ENCODE measurements at places on chromosomes 3 and 15.
A peak's percentile ranks its signal among the peaks of the same experiment; 100 is the strongest.

- DNase-seq, result no peak
Observed at GRCh38 chr15:76197703-76198455, 113.4 kb downstream of the ETFA start.

DNA sequence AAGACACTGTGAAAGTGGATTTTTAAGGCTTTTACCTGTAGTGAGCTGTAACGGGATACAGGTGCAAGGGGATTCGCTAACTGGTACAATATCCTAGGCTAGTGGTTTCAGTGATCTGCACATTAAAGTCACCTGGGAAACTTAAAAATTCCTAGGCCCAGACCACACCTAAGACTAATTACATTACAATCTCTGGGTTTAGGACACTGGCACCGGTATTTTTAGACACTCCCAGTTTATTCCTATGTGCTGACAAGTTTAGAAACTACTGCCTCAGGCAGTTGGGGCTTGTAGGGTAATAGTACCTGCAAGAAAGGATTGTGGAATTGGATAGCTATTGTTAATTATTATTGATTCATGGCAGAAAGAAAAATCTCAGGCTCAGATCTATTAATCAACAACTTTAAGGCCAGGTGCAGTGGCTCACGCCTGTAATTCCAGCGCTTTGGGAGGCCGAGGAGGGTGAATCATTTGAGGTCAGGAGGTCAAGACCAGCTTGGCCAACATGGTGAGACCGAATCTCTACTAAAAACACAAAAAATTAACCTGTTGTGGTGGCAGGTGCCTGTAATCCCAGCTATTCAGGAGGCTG lies 50.4 kb upstream of the CASR start:
- no peak for DNase-seq

- no peak for DNase-seq
Observed at GRCh38 chr3:34277110-34277509, 478.7 kb downstream of the PDCD6IP start.

GRCh38 chr15:97930230-97930629 lies 30.3 kb upstream of the ARRDC4 start:
- DNase-seq, result no peak

GRCh38 chr3:62159709-62160092 lies 213.6 kb downstream of the FEZF2 start:
- no peak for DNase-seq

DNA sequence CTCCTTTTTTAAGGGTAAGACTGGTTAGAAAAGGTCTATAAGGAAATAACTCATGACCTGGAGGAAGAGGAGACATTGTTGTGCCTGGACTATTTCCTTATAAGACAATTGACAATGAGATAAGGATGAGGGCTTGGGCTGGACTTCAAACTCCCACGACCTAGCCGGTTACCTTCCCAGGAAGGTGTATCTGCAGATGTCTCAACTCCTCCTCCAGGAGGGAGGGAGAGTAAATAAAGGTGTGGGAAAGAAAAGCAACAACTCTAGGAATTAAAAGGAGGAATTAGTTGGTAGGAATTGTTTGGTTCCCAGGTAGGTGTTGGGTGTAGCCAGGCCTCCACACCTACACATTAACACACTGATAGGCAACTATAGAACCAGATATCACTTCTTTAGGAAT lies 97.8 kb upstream of the TBL1XR1 start:
- DNase-seq, result no peak

DNA sequence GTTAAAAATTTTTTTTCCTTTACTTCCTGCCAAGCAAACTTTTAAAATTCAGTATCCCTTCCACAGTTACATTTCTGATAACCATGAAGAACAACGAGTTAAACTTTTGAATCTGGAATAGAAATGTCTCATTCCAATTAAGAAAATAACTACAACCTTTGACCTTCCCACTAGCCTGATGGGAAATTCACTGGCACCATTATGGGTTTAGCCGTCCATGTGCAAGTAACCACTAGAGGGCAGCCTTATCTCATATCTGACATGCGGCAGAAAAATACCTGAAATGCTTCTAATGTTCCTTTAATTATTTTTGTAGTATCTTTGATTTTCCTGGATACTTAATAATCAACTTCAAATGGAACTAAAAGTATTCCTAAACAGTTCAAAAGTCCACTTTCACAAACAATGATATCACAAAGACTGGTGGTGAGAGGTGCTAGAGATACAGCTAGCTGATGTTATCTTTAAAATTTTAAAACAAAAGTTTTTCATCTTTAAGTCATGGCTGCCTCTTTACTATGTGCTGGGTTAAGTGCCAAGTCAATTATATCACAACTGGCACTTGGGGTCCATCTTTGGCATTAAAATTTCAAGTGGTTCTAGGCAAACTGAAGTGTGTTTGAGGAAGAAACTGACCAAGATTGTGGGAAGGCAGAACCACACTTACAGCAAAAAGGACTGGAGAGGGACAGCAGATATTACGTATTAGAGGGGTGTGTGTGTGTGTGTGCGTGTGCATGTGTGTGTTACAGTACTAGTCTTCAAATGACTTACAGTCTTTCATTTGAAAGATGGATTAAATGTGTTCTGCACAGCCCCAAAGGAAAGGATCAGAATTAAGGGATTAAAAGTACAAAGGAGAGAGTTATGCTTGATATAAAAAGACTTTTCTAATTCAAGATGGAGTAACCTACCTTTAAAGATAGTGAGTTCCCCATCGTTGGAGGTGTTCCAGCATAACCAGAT lies 107.1 kb upstream of the ICE2 start:
- DNase-seq, result peak; percentile 44

GRCh38 chr3:29271475-29271874 lies 9.4 kb upstream of the RBMS3 start:
- no peak for DNase-seq

DNA sequence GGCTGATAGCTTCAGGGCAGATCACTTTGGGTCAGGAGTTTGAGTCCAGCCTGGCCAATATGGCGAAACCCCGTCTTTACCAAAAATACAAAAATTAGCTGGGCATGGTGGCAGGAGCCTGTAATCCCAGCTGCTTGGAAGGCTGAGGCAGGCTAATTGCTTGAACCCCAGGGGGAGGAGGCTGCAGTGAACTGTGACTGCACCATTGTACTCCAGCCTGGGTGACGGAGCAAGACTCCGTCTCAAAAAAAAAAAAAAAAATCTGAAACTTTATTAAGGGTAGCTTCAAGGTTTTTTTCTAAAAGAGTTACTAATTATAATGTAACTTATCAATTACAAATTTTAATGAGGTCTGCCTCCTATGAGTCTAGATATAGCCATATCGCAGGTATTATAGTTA lies 5.1 kb downstream of the NECTIN3 start:
- no peak for DNase-seq

GRCh38 chr3:150483226-150483625 lies 63.1 kb downstream of the SERP1 start:
- DNase-seq, result no peak

DNA sequence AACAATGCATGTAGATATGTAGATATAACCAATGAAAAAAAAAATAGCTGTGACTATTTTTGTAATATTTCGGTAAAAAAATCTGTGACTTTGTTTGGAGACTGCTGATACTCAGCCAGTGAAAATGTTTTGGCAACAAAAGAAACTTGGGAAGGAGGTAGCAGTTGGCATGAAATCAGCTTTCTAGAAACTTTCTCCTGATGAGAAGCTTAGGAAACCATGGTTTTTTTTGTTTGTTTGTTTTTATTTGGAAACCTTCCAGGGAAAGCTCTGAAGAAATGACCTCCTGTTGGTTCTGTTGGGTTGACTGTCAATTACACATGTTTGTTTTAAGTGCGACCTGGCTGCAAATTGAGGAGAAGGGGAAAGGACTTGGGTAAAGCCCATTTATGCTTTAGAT lies 445.9 kb downstream of the UNC13C start:
- DNase-seq, result no peak

DNA sequence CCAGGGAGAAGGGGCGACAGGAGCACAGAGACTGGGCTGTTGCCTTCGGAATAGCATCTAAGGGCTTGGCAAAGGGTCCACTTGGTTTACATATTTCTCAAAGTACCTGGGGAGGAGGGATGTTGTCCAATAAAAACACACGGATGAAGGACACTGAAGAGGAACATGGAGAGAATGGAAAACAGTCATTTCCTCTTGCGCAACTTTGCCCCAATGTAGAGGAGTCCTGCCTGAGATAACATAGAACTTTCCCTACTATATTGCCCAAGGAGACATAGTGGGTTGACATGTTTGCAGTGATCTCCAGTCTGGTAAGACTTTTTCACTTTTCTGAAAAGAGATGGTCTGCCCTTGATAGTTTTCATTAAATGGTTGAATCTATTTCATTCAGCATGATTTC lies 468.8 kb upstream of the SUCLG2 start:
- DNase-seq, result no peak

- no peak for DNase-seq
Observed at GRCh38 chr3:129336093-129336706, 57.5 kb downstream of the HMCES start.

DNA sequence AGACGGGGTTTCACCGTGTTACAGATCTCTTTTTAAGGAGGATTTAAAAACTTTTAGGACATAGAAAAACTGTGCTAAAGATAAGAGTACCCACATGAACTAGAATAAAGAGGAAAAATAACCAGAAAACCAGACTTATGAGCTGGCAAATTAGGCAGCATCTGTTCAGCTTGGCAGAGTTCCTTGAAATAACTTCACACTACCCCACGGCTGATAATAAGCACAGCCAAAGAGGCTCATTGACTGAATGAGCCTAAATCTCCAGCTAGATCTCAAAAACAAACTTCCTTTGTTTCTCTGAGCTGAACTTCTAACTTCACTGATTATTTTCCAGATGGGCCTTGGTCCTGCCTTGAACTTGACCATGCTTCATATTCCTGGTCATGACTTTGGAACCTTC lies 26.7 kb upstream of the PIK3R4 start:
- DNase-seq, result no peak

DNA sequence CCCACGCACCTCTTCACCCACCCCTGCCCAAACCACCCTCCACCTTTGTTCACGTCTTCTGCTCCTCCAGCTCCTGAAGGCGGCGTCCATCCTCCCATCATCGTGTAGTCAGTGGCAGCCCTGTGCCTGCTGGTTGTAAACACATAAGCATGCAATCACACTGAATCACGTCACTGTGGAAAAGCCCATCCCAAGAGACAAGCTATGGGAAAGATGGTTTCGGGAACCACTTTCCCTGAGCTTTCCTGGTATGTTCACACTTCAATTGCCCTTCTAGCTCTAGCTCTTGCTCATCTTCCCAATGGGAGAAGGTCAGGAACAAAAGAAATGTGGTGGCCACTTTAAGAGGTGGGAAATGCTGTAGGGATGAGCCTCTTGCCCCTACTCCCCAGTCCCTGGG lies 14.4 kb upstream of the GOLGA8J start:
- DNase-seq, result no peak

- no peak for DNase-seq
Observed at GRCh38 chr3:190048932-190049441, 71.7 kb downstream of the P3H2 start.

DNA sequence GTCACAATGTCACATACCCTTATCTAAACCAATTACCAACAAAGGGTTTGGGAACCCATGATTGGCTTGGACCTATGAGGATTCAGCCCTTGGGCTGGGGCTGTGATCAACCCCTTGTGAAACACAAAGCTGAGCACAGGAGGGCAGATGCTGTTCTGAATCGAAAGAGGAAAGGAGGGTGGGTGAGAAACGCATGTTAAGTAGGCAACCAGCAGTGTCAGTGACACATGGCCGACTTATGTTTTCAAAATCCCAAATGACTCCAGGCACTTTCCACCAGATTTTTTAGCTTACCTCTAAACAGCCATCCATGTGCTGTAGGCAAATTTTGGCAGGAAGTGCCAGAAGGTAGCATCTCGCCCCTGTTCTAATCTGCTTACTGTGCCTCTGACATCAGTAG lies 34.1 kb upstream of the KLHL25 start:
- DNase-seq, result no peak

- no peak for DNase-seq
Observed at GRCh38 chr3:187507266-187507665, 139.1 kb downstream of the RTP4 start.

DNA sequence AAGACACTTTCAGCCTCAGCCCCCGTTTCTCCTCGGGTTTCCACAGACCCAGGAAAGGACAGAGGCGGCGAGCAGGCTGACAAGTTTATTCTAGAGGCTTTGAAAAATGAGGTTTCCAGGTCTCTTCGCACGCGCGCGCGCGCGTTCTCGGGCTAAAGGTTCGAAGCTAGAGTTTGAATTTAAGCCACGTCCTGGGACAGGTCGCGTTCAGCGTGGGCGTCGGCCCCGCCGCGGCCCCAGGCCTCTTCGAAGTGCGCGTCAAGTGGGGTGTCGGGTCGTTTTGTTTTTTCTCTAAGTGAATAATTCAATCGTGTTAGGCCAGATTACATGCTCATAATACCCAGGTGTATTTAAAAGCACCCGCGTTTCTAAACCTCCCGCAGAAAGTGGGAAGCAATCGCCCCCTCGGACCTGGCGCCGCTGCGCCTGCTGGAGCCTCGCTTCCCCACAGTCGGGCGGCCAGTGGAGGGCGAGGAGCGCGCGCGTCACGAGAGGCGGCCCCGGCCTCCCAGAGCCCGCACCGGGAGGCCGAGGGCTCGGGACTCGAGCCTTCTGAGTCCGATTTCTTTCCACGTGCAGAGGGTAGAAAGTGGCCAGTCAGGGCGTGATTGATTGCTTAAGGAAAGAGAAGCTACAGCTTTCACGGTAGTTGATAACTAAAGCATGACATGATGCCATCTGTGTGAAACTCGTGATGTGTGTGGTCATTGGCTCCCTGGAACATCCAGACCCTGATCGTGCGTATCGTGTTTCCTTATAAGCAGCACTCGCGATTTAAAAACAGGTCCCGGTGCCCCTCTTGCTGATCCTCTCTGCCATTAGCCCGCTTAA lies 15.8 kb upstream of the SOX2 start:
- DNase-seq, result no peak

DNA sequence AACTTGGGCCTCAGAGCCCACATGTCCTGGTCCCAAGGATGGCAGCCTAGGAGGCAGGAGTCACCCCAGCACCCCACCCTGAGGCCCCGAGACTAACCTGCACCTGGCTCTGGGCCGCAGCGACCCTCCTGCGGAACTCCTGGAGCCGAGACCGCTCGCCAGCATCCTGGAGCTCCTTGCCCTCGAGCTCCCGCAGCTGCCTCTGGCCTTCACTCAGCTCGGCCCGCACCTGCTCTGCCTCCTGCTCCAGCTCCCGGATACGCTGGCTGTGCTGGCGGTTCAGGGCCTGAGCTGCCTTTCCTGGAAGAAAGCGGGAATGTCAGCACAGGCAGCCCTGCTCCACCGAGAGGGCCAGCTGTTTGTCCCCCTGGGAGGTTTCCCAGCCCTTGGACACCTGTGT lies 13.2 kb downstream of the KIF7 start:
- no peak for DNase-seq

GRCh38 chr15:91942720-91943394 lies 89.3 kb downstream of the SLCO3A1 start:
- DNase-seq, result no peak

DNA sequence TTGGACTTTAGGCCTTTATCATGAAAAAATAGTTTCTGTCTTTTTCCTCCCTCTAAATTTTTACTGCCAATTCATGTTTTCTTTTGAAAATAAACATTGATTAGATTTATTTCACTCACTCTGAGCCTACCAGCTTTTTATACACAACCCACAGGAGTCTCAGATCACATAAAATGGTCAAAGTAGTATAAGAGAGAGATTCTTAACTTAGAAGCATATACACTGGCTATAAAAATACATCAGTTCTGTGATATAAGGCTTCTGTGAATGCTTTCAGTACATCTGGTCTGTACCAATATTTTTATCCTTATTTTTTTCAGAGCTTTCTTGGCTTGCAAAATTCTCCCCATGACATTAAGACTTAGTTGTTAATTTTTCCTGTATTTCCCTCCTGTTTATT lies 117.0 kb upstream of the PTX3 start:
- DNase-seq, result no peak

- peak; percentile 40 for DNase-seq
Observed at GRCh38 chr3:62201438-62202035, 171.8 kb downstream of the FEZF2 start.

Measured in GM10248 (cell line).